ENCODE measurements at places on chromosomes 11 and 22. TPM values are rescaled to one million over a fixed set of nuclear protein-coding genes. Genes with fewer than 3 reads are reported as not detected.

GRCh38 chr11:110513259-110513801 is 83.6 kb downstream of the FDX1 start:
- peak; percentile 41 for DNase-seq

XNDC1N gene
- 3.5 TPM for total RNA-seq

TSSC4 gene
- total RNA-seq, result 19.6 TPM

- DNase-seq, result peak; percentile 34
Measured at GRCh38 chr11:72676861-72677341, 2.7 kb upstream of the PDE2A start.

DNA sequence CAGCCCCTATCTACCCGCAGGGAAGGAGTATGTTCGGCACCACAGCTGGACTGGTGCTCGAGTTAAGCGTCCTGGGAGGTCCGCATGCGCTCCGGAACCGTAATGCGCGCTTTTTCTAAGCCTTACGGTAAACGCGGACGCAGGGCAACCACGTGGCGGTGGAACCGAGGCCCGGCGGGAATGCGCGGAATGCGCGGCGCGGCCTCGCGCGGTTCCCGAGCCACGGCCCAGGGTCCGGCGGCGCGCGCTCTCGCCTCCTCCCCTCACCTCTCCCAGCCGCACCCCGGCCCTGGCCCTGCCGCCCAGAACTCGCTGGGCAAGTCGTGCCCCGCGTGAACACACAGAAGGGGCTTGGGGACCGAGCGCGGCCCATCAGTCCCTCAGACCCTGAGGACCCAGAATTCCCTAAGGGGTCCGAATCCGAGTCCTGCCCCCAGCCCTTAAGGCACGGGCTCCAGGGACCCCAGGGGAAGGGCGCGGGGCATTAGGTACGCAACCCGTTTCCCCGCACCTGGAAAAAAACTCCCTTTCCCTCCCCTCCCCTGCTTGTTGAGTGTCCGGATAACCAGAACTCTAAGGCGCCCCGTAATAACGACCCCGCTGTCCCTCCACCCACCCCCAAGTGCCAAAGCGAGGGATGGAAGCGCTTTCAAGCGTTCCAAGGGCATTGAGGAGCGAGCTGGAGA is 4.3 kb upstream of the CCND1 start:
- peak; percentile 92 for DNase-seq

DNA sequence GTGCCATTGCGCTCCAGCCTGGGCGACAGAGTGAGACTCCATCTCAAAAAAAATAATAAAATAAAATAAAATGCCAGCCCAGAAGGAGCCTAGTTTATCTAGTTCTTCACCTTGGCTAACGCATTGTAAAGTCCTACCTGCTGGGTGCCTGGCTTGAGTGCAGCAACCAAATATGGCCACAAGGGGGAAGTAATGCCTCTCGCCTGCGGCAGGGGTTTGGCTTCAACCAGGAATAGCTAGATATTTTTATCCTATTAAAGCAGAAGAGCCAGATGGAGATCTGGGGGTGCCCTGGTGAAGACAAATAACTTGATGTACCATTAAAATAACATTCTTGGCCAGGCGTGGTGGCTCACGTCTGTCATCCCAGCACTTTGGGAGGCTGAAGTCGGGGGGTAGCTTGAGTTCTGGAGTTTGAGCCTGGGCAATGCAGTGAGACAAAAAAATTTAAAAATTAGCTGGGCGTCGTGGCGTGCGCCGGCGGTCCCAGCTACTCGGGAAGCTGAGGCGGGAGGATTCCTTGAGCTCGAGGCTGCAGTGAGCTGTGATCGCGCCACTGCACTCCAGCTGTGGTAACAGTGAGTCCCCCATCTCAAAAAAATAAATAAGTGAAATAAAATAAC is 20.6 kb upstream of the PLEKHB1 start:
- peak; percentile 73 for DNase-seq

GRCh38 chr11:6755303-6755952 is 16.3 kb downstream of the OR2AG2 start:
- DNase-seq, result peak; percentile 63

MS4A15 gene
- not detected for total RNA-seq

DNA sequence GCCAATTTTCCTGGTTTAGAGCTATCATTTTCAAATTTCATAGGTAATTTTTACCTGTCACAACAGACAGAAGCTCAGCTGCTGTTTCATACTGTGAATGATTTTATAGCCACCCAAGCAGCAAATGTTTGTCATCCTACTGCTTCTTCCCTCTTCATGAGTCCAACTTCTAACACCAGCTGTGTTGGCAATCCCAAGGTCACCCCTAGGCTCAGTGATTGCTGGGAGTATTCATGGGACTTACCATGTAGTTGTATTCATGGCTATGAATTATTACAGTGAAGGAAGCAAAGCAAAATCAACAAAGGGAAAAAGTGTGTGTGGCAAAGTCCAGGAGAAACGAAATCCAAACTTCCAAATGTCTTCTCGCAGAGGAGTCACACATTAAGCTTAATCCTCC is 28.5 kb downstream of the CUL5 start:
- DNase-seq, result no peak

DNA sequence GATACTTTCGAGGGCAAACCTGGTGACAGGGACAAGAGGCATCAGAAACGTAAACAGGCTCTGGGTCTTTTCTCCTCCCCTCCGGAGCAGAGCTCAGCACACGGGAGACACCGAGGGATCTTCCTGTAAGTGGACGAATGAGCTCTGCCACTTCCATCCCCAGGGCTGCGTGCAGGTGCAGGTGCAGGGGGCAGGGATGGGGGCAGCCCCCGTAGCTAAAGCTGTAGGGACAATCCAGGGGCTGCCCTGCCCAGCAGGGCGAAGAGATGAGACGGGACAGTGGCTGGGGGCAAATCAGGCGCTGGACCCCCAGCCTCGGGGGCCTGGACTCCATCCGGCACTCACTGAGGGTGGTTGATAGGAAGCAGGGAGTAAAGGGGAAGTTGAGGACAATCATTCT is 505.4 kb downstream of the BRD1 start:
- no peak for DNase-seq

CCDC116 gene
- 0.25 TPM for total RNA-seq

DNA sequence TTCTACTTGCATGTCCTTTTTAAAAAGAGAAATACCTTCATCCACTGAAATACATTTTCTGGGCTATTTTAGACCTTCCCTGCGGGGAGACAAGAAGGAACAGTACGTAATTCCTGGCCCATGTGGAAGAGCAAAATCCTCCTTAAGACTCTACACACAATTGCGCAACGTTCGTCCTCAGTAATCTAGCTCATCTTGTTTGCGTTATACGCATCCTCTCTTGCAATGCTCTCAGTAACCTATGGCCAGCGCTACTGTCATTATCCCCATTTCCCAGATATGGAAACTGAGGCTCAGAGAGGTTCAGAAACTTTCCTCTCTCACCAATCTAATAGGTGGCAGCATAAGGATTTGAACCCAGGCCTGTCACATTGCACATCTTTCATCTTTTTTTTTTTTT is 54.6 kb downstream of the RPUSD4 start:
- DNase-seq, result no peak

DNA sequence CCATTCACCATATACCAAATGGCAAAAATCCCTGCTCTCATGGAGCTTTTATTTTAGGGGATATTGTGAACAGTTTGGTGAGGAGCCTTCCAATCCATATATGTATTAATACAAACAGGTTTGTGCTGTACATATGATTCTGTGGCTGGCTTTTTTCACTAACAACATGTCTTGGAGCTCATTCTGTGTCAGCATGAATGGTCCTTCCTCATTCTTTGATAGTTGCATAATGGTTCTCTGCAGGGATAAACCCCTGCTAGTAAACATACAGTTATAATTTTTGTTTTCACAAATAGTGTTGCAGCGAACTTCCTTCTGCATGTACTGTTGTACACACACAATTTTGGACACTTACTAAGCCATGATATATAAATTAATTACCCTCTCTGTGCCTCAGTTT is 8.3 kb downstream of the PRR5L start:
- DNase-seq, result no peak

DNA sequence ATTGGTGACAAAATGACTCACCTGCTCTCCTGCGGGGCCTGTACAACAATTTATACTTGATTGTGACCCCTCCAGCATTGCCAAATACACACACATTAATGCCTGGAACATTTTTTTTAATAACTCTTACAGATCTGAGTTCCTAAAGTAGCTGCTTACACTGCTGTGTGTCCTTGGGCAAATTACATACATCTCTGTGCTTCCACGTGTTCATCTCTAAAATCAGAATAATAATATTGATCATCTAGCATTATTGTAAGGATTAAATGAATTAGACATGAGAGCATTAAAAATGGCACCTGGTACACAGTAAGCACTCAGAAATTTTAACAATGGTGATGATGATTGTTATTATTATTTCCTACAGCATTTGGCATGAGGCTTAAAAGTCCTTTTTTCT is 21.5 kb upstream of the WT1 start:
- DNase-seq, result no peak

OR8K5 gene
- total RNA-seq, result not detected

OR52K1 gene
- not detected for total RNA-seq

DNA sequence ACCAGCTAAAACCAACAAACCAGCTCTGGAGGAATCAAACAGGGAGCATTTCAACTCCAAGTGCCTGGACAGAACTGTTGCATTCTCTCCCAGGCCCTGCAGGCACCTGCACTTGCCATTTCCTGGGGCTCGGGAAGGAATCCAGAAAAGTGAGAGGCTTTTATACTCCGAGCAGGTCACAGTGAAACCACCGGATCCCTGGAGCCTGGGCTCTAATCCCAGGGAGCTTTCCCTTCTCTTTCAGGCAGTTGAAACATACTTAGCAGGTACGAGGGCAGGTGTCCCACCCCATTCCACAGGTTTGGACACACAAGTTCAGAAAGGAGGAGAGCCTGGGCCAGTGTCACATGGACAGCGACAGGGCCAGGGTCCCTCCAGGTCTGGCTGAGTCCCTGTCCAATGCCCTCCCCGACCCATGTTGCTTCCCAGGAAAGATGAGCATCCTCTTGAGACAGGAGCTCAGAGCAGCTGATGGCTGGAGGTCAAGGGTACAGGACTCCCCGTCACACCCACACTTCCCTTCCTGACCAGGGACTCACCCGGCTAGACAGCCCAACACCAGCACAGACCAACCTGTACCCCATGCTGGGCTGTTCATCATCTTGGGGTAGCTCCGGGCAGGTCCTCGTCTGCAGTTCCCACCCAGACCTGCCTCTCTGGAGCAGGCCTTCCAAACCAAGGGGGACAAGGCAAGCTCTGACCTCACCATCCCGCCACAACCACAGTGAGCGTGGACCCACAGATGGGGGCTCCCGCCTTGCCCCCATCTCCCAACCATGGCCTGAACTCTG is 49.9 kb upstream of the CD5 start:
- DNase-seq, result no peak

GRCh38 chr11:43818220-43818619 is 62.4 kb upstream of the ALKBH3 start:
- peak; percentile 19 for DNase-seq

GRCh38 chr11:75920848-75921247 is 105.8 kb downstream of the UVRAG start:
- DNase-seq, result no peak

HPX gene
- not detected for total RNA-seq

GRCh38 chr11:75562836-75563484 is 907 bp downstream of the SERPINH1 start:
- peak; percentile 53 for DNase-seq

Data from fibroblast of the aortic adventitia (primary cell).